ENCODE measurements at places on chromosomes 16 and 17. TPM values are rescaled to one million over a fixed set of nuclear protein-coding genes. Genes with fewer than 3 reads are reported as not detected.
A peak's percentile ranks its signal among the peaks of the same experiment; 100 is the strongest.

Gene SOX8
- 20.1 TPM for total RNA-seq

DNA sequence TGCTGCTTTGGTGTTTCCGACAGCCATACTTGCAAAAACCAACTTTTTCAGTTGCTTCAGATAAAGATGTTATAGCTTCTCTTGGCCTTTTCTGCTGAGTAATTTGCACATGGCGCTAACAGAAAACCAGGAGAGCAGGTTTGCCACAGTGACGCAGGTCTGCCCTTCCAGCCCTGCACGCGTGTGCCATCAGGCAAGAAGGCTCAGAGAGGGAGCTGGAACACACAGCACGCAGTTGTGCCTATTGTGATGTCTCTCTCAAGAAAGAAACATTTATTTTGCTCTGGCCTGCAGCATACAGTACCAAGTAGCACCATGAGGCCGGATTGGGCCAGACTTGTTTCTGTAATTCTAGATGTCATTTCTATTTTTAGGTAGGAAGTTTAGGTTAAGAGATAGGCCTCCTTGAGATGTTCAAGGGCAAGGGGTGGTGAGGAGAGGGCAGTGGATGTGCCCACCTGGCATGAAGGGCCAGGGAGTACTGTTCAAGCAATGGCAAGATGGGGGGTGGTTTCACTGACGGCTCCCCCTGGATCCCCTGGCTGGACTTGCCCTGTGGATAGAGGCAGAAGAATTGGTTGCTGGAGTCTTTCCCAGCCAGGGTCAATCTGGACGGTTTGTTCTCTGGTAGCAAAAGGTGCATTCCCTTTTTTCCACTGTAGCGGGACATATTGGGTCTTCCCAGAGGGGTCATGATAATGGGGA lies 1.9 kb downstream of the CBX2 start:
- DNase-seq, result no peak

DNA sequence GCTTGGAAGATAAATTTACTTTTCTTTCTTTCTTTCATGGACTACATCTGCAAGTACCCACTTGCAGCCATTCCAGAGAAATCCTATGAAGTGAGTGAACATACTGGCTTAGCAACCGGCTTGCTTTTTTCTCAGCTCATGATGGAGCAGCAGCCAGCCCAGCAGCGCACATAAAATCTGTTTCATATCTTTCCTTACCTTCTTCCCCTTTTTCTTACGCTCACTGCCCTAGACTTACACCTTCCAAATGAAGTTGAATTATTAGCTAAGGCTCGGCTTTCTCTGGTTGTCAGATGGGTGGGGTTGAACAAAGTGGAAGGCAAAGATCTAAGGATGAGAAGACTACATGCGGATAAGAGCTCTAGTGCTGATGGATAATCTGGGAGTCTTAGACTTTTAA lies 13.9 kb upstream of the ABCA8 start:
- DNase-seq, result no peak

- DNase-seq, result no peak
Observed at GRCh38 chr17:60514053-60514452, 12.0 kb downstream of the APPBP2 start.

DNA sequence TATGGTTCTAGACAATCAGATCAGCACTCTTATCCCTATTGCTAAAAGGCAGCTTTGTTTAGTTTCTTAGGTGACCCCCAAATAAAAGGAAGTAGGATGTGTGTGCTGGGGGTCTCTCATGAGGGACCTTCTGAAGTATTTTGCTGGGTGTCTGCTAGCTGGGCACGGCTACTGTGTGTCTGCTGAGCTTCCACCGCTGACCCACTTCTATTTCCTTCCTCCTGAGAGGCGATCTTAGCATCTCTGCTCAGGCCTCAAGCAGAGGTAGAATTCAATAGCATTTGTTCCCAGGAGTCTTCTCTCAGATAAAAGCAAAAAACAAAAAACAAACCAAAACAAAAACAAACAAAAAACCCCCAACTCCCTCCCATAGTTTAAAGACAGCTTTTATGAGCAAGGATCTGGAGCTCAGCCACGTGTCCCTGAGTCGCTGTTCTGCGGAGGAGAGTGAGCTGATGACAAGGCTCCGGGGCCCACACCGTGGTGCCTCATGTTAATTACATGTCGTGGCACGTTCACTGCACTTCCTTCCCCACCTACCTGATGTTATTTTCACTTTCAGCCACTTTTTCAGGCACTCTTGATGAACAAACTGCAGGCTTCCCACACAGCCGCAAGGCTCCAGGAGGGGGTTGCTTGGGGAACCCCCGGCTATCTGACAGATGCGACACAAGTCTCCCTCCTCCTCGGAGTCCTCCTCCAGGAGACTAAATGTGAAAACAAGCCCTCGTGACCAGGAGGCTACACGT lies 83.5 kb downstream of the MARCHF10 start:
- DNase-seq, result peak; percentile 27

DNA sequence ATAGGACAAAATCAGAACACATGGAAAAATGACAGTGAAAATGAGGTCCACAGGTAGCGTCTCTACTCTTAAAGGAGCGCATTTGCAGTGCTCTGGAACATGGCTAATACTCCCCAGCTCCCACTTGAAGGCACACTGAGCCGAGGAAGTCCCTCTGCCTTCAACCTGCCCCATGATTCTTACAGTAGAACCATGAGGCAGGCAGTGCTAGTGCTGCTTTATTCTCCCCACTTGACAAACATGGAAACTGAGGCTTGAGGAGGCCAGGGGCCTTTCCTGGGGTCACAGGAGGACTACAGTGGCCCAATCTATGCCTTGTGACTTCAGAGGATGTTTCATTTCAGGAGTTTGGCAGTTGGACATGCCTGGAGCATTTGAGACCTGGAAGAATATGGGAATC lies 244.1 kb upstream of the MAF start:
- no peak for DNase-seq

DNA sequence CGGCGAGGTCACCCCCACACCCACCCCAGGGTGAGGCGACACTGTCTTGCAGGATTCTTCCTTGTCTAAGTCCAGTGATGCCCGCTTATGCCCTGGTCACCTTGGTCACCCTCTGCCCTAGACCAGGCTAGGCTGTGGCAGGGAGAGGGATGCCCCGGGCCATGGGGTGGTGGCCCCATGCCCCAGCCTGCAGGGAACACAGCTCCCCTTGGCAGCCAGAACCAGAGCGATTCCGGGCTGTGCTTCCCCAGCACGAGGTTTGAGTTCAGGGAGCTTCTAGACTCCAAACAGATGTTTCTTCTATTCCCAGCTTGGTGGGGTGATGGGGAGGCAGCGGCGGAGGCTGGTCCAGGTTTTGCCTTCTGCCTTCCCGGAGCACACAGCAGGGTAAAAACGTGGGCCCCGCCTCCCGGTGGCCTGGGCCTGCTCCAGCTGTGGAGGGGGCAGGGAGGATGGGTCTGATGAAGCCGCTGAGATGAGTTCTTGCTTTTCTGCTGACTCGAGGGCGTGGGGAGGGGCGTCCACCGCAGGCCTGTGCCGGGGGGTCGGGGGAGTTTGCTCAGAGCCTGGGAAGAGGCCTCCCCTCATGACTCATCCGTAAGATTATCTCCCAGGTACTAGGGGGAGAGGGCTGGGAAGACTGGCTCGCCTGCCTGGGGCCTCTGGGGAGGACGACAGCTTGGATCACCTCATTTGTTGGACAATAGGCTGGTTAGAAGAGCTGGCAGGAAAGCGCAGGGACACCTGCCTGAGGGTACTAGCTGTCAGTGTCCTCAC lies 15.4 kb downstream of the SMTNL2 start:
- no peak for DNase-seq

DNA sequence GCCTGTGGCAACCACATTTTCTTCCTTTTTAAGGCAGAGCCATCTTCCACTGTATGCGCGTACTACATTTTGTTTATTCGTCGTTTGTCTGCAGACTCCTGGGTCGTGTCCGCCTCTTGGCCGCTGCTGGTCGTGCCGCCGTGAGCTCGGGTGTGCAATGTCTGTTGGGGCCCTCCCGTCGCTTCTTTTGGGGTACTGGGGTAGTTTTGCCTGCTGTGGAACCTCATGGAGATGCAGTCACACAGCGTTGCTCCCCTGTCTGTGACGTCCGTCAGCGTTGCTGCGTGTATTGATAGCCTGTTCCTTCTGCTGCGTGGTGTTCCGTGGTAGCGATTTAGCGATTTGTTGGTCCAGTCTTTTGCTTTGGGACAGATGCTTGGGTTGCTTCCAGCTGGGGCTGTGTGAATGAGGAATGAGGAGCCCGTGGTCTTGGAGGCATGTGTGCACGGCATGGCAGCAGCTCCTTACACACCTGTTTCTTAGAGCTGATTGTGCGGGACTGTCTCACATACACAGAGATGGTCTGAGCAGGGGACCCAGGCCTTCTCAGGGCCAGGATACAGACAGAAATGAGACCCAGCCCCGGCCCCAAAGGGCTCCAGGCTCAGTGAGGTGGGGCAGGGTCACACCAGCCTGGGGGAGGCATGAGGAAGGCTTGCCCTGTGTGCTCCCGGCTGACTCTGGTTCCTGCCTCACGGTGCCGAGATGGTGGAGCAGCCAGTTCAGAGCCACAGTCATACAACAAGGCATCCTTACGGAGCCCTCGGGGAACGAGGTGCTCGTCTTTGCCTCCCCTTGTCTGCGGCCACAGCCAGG lies 78.4 kb upstream of the GSE1 start:
- DNase-seq, result no peak

DNA sequence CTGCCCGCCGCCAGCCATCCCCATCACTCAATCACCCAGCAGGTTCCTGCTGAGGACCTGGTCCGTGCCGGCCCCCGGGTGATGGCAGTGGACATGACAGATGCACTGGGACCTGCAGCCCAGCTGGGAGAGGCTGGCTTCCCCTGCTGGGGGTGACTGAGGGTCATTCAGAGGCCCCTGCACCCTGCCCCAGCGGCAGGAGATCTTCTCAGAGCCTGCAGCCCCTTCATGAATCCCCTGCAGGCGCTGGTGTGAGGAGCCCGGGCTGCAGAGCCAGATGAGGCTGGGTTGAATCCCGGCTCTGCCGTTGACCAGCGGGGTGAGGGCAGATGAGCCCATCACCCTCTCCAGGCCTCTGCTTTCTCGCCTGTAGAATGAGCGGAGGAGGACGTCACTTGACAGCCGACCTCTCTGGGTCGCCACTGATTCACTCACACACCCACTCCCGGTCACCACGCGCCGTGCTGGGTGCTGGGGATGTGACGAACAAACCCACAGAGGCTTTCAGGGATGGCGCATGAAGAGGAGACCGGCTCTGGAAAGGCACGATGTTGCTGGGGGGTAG lies 95.2 kb upstream of the CIBAR2 start:
- DNase-seq, result no peak

Gene NPIPA3
- 0.94 TPM for total RNA-seq

- DNase-seq, result no peak
Observed at GRCh38 chr16:70675851-70676513, 9.9 kb downstream of the MTSS2 start.

- DNase-seq, result no peak
Observed at GRCh38 chr16:26594666-26595065, 472.1 kb upstream of the C16orf82 start.

GRCh38 chr17:62670202-62670821 lies 42.8 kb downstream of the MRC2 start:
- no peak for DNase-seq

Gene TSNAXIP1
- 3.7 TPM for total RNA-seq

GRCh38 chr16:89012622-89012995 lies 35.6 kb upstream of the CBFA2T3 start:
- DNase-seq, result no peak

GRCh38 chr17:7824021-7824924 lies 9.7 kb upstream of the KDM6B start:
- DNase-seq, result no peak

DNA sequence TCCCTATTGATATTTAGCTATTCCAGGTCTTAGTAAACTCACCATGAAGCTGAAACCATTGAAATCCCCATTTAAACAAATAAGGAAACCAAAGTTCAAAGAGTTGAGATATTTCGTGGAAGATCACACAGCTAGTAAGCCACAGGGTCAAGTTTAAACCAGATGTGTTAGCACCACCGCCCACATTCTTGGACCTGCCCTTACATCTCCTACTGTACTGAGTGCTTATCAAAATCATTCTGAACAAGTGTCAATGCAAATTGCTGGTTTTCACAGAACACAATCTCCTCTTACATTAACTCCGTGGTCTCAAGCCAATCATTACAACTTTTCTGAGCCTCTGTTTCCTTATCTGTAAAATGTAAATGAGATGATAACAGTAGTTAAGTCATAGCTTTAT lies 676.2 kb downstream of the CDH11 start:
- DNase-seq, result no peak

- no peak for DNase-seq
Observed at GRCh38 chr17:61005358-61005757, 327.7 kb downstream of the BCAS3 start.

GRCh38 chr16:35207059-35207999 lies 1747.9 kb downstream of the TP53TG3F start:
- DNase-seq, result no peak

DNA sequence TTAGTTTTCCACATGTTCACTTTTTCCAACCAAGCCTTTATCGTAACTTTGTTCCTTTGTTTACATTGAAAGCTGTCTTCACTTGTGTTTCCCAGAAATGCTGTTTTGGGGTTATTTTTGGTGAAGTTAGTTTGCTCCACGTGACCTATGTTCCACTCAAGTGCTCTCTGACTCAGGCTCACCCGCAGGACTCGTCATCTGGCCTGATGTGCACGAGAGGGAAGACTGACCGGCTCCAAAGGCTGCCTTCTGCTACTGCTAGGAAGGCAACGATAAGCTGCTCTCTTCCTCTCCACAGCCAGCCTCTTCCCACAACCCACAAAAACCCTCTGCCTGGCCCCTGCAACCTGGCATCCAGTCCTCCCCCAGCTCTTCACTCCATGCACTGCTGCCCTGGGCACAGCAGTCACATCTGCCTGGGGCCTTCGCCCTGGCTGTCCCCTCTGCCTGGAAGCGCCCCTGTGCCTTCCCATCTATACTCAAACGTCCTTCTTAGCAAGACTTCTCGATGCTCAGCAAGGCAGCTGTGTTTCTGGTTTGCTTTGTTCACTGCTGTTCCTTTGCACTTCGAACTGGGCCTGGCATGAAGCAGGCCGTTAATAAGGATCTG lies 28.0 kb downstream of the ZCCHC14 start:
- DNase-seq, result peak; percentile 21

Gene AXIN1
- 18.7 TPM for total RNA-seq

DNA sequence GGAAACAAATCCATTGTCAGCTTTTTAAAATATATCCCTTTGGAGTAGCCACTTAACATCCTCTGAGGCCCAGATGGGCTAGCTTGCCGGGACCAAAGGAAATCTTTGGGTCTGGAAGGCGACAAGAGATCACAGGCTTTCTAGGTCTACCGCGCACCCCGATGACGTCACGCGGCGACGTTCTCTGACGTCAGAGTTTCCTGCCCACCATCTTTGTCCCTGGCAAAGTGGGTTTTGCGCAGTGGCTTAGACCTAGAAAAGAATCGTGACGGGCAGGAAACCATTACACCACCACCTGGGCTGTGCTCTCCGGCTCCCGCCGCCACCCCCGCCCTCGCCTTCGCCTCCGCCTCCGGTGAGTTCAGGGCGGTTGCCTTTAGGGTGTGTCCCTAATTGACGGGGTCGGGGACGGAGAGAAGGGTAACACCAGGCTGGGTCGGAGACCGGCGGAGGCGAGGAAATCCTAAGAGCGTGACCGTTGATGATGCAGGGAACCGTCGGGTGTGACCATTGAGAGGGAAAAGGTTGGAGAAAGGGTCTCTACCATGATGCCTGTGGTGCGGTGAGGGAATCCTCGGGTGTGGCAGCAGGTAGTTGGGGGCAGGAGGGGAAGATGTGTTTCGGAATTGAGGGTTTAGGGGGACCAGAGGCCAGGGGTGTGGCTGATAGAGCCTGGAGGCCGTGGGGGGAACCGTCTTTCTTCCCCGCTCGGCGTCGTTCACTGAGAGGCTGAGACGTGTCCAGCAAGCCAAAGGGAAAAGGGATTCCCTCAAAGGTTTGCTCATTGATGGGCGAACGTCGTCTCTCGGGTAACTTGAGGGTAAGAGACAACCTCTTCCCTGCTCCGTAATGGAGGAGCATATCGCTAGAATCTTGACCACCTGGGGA lies at the start of gene AP2B1:
Gene AP2B1 (plus strand): TSS at position 249 of the 888 bp plus-strand sequence. CDS start 6,709 bp downstream, outside the sequence.
- peak; percentile 87 for DNase-seq

GRCh38 chr16:8094696-8095095 lies 495.6 kb downstream of the TMEM114 start:
- no peak for DNase-seq
